Stimulated activated CD4-positive, alpha-beta T cell treated with anti-CD3 and anti-CD28 coated beads, Interleukin-4, amount 100 ng/mL, for 1 hour (primary cell): ENCODE measurements at places on chromosomes 13 and 19.

GRCh38 chr13:45700971-45701900 lies 884 bp upstream of the CBY2 start:
- no peak for DNase-seq

DNA sequence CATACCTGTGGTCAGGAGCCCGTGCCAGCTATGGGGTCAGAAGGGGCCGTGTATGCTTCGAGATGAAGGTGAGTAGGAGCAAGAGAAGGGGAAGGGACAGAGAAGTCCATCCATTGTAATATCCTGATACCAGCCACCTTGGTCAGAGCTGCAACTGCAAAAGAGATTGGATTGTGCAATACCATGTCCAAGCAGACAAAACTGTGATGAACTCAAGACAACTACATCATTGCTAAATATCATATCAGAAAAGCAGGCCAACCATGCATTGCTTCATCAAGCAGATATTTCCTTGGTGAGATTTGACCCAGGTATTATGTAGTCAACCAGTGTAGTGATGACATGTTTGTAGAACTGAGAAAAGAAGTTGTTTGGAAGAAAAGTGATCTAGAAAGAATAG lies 12.1 kb downstream of the HNRNPUL1 start:
- no peak for DNase-seq

DNA sequence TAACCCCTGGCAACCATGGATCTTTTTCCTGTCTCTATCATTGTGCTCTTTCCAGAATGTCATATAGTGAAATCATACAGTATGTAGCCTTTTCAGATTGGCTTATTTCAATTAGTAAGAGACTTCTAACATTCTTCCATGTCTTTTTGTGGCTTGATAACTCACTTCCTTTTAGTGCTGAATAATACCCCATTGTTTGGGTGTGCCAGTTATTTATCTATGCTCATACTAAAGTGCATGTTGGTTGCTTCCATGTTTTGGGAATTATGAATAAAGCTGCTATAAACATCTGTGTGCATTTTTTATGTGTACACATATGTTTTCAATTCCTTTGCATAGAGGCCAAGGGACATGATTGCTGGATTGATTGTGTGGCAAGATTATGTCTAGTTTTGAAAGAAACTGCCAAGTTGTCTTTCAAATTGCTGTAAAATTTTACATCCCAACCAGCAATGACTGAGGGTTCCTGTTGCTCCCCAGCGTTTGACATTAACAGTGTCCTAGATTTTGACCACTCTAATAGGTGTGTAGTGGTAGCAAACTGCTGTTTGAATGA lies 358.9 kb downstream of the ITGBL1 start:
- no peak for DNase-seq

- no peak for DNase-seq
Measured at GRCh38 chr13:20991741-20992520, 69.5 kb downstream of the LATS2 start.

GRCh38 chr13:113906571-113906970 lies 42.7 kb upstream of the GAS6 start:
- DNase-seq: no peak

DNA sequence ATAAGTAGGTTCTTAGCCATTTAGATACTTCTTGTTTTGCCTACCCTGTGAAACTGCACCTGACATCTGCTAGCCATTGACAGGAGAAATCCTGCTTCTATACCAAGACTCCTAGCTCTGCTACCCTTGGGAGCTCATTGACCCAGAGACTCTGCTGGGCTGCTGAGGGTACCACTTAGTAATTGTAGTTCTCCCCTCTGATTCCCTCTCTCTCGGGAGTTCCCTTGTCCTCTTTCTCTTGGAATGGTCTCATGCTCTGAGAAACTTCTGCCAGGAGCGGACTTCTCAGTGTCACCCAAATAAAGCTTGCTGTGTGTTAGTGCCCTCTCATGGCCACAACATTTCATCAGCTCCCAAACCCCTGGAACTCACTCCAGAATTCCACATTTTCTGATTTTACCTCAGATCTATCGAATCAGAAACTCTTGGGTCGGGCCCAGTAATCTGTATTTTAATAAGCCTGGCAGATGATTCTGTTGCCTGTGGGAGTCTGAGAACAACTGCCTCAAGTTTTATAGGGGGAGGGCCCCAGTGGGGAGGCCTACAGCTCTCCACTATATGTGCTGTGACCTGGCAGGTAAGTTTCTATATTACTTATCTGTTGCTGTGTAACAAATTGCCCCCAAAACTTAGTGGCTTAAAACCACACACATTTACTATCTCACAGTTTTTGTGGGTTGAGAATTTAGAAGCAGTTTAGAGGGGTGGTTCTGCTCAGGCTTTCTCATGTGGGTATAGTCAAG lies 221.1 kb downstream of the TDRD3 start:
- DNase-seq: no peak

GRCh38 chr19:10653482-10653731 lies 739 bp upstream of the ILF3 start:
- DNase-seq: no peak

DNA sequence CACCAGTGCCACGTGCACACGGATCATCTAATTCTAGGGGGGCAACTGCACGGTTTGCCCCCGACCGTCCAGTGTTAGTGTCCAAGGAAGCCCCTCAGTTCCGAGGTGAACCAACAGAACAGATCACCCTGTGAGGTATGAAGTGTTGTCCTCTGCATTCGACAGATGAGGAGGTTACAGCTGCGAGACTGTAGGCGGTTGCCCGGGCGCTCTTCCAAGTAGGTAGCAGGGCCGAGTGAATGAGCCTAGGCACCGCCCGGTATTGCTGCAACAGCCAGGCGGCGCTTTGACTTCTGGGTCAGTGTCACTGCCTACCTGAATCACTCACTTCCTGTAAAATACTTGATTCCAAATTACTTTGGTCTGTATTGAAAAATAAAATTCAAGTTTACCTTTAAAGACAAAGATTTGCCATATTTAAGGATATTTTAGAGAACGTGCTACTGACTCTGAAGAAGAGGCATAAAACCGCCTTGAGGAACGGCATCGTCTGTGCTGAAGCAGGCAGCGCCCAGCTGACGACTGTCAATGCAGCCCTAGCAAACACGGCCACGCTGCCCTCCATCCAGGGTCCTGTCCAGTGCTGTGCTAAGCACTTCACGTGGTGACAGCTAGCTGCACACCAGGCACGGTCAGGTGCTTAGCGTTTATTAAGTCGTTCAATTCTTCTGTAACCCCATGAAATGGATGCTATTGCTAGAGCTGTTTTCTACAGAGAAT lies 19.3 kb upstream of the RASA3 start:
- peak; percentile 58 for DNase-seq

GRCh38 chr13:25963674-25964073 lies 88.1 kb downstream of the SHISA2 start:
- no peak for DNase-seq

DNA sequence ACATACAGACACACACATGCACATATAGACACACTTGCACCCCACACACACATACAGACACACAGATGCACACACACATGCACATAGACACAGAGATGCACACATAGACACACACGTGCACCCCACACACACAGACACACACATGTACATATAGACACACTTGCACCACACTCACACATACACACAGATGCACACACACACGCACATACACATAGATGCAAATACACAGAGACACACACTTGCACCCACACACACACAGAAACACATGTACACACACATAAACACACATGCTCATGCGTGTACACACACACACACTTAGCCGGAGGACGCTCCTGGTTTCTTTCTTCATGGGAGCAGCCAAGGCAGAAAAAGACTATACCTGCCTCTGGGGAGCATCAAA lies 10.0 kb downstream of the COL4A2 start:
- no peak for DNase-seq

DNA sequence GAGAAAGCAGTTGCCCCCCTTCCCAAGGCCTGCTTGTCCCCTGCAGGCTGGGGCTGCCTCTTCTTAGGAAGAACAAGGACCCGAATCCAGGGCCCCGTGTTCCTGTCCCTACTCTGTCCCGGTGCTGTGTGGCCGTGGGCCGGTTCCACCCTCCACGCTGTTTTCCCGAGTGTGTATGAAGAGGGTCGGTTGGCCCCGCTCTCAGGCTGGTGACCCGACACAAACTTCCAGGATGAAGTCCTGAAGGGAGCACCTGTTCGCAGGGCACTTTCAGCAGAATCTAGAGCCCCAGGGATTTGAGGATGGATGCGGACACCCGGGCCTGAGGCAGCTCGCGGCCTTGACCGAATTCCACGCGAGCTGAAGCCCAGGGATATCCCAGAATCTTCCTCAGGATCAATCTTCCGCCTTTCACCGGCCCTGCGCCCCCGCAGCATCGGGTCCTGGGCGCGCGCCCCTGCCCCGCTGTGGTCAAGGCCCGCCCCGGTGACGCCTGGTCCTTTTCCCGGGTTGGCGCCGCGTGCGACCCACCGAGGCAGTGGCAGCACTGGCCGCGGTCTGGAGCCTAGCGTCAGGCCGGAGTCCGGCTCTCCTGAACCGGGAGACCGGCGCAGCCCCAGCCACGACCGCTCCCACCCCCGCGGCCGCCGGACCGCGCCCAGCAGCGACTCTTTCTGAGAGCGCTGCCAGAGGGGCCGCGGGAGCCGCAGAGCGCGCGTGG lies 528 bp upstream of the CHST8 start:
- DNase-seq: no peak

DNA sequence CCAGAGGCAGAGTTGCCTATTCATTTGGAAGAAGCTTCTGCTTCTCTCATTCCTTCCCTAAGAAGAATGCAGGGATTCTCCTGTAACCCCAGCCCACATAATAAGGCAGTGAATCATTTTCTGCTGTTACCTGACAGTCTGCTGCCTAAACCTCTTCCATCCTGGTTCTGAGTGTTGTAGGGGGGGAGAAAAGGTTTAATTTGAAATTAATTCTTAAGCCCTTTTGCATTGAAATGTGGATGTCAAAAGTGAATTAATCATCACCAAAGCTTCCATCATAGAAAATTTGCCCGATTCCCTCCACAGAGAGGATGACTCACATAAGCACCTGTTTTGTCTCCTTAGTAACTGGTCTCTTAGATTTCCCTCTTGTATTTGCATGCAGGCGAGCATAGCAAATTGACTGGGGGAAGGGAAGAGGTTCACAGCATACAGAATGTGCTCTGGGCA lies 146.7 kb upstream of the FNDC3A start:
- DNase-seq: no peak

DNA sequence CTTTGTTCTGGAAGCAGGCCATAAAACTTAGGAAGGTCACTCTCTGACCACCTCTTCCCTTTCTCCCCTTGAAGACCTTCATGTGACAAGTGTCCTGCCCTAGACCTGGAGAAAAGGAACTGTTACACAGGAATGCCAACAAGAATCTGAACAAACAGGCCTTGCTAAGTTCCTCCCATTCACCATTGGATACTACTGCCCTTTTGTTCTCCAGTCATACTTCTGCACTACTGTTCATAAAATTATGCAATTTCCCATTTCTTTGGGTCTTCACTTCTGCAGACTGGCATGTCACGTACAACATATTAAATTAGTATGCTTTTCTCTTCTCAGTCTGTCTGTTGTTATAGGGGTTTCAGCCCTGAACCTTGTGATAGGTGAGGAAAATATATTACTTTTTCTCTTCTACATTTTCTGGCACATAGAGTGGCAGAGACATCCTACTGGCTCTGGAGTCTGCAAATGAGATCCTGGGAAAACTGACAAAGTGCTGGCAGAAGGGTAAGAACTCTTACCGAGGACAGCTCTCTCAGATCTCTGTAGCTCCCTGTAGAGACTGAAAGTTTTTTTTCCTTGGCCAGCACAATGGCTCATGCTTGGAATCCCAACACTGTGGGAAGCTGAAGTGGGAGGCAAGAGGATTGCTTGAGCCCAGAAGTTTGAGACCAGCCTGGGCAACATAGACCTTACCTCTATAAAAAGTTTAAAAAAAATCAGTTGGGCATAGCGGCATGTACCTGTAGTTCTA lies 87.6 kb upstream of the SPRY2 start:
- DNase-seq: no peak

DNA sequence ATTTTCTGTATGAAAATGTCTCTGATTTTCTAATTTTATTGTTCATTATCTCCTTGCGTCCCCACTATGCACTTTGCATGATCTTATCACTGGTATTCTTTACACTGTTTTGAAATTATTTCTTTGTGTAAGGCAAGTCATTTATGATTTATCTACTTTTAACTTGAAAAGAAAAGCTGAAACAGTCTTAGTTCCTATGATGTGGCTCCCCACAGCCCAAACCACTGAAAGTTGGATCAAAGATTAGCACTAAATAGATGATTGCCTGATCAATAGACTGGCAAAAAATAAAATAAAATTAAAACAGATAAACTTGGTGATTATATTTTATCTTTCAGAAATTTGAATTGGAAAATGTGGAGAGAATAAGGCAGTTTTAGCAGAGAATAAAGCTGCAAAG lies 1101.9 kb downstream of the PCDH9 start:
- no peak for DNase-seq

- no peak for DNase-seq
Measured at GRCh38 chr19:10533646-10534386, 9.9 kb upstream of the ATG4D start.

DNA sequence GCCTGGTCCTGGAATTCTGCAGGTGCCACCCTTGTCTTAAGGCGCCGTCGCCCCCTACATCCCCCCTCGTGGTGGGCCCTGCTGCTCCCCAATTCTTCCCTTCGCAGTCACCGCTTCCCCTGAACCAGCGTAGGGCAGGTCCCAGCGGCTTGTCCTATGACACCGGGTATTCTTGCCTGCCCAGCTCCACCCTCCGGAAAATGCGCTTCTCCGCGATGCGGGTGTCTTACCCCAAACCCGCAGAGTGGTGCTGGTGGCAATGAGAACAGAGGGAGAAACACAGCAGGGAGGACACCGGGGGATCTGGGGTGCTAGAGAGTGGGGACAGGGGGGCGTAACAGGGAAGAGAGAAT lies 9.0 kb downstream of the ZNF808 start:
- DNase-seq: peak; percentile 30

GRCh38 chr19:17469481-17470067 lies 750 bp upstream of the SLC27A1 start:
- peak; percentile 89 for DNase-seq

GRCh38 chr13:29594303-29594709 lies 1.2 kb downstream of the SLC7A1 start:
- peak; percentile 40 for DNase-seq

DNA sequence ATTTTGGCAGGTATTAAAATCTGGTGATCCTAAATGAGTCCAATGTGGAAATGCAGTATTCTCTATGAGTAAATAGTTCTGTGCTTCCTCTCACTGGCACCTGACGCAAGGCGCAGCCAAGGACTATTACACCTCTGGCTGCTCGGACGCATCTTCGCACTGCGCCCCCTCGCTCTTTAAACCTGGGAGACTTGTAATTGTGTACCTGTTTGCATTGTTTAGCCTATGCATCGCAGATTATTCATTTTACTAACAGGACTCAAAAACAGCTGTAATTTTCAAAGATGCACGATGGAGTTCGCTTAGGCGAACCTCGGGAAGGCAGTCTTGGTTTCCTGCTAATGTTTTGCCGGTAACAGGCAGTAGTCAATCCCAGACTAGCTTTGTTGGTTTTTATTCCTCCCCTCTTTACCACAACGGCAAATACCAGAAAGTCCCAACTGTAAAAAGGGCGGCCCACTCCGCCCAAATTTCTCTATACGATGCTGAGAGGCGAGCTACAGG lies 113.2 kb downstream of the KCNRG start:
- DNase-seq: peak; percentile 26
